ENCODE measurements at places on chromosomes 2 and 18.

DNA sequence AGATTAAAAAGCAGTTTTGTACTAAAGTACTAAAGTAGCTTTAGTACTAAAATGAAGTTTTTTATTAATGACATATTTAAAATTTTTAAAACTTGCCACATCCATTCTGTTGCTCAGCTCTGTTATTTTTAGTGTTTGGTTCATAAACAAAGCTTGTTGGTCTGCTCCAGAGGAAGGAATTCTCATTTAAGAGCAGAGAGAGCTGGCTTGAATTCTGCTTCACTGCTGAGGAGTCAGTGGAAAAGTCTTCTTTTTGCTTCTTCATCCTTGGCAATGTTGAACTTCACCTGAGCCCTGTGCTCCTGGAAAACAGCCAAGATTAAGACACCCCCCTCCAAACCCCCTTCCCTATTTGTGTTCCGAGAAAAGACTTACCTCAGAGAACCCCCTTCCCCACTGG lies 40.6 kb downstream of the TMEM87B start:
- DNase-seq: no peak

GRCh38 chr18:38459131-38459994 lies 893.8 kb upstream of the CELF4 start:
- DNase-seq: no peak

DNA sequence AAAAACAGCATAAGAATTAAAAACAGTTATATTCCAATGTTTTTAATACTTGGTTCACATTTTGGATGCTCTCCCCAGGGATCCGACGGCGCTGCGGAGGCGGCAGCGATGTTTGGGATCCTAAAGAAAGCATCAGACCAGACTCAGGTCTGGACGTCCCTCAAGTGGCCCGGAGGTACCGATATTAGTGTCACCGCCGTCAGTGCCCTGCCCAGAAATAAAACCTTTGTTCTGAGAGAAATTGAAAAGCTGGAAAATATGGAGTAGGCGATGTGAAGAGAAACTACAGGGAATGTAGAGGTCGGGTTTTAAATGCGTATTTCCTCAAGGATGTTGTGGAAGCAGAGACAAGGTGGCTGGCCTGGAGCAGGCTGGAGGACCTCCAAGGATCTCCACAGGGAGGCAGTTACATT lies 683 bp upstream of the TBC1D8 start:
- no peak for DNase-seq

GRCh38 chr18:47404845-47405244 lies 153.4 kb upstream of the SKOR2 start:
- DNase-seq: no peak

DNA sequence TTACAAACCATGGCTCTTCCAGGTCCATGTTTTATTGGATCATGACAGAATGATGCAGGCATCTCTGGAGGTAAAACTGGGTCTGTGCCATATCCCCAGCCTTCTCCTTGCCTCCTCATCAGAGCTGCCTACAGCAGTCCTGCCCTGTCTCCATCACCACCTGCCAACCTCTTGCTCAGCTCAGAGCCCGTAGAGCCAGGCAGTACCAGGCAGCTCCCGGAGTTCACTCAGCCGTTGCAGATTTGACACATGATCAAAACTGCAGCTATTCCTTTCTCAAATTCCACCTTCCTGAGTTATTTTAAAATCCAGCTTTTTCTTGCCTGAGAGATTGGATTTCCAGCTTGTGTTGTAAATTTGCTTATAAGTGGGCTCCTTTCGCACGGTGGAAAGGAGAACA lies 218.2 kb upstream of the CELF4 start:
- DNase-seq: no peak

- DNase-seq: no peak
Observed at GRCh38 chr2:145075454-145076062, 555.6 kb upstream of the ZEB2 start.
